Renal cortical epithelial cell (primary cell): ENCODE measurements at places on chromosomes 16 and 17. TPM values are rescaled to one million over a fixed set of nuclear protein-coding genes. Genes with fewer than 3 reads are reported as not detected.
A peak's percentile ranks its signal among the peaks of the same experiment; 100 is the strongest.

The C16orf87 gene
- 13.5 and 14.2 TPM in 2 replicates for total RNA-seq

- peak; percentile 93 for DNase-seq
Measured at GRCh38 chr17:42895185-42895555, 5.4 kb upstream of the G6PC1 start.

The ELMO3 gene
- total RNA-seq, result 3.1 and 20.1 TPM in 2 replicates

The EMP2 gene
- 0.45 and 3.0 TPM in 2 replicates for total RNA-seq

DNA sequence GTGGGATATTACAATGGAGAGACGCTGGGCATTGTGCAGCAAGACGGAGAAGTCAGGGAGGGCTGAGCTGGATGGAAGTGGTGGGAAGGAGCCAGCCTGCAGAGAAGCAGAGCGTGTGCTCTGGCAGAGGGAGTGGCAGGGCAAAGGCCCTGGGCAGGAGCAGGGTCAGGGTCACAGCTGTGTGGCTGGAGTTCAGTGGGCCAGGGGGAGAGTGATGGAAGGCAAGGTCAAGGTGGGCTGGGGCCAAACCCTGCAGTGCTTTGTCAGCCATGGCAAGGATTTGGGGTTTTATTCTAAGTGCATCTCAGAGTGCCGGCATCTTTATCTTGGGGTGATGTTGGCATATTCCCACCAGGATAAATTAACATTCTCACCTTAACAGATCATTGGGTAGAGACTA lies 31.9 kb upstream of the C16orf78 start:
- DNase-seq, result no peak

DNA sequence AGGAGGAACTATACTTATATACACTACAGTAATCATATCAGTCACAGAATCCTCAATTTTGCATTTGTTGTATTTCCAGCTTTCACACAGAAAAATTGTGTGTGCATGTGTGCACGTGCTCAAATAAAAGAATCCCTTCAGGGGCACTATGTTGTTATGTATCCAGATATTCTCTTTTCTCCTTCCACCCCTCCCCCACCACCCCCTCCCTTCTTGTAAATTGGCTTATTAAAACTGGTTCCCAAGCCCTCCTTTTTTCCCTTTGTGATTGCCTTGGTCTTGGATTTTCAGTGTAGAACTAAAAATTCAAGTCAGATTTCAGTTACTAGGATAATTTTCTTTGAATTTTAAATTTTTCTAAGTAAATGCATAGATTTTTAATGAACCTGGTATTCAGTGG lies 86.3 kb downstream of the WNT3 start:
- DNase-seq, result no peak

The ORC6 gene
- 2.4 and 8.3 TPM in 2 replicates for total RNA-seq

DNA sequence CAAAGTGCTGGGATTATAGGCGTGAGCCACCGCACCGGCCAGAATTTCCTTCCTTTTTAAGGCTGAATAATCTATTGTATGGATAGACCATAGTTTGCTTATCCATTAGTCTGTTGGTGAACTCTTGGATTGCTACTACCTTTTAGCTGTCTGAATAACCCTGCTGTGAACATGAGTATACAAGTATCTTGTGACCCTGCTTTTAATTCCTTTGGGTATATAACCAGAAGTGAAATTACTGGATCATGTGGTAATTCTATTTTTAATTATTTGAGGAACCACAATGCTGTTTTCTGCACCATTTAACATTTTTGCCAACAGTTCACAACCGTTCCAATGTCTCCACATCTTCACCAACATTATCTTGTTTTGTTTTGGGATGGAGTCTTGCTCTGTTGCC lies 4.6 kb upstream of the OTOA start:
- no peak for DNase-seq
